CD14-positive monocyte (primary cell): ENCODE measurements at places on chromosomes 13 and 19. TPM values are rescaled to one million over a fixed set of nuclear protein-coding genes. Genes with fewer than 3 reads are reported as not detected.

The WBP4 gene
- polyA plus RNA-seq: 0.86 and 3.7 TPM in 2 replicates

The RFC3 gene
- polyA plus RNA-seq: 5.3 TPM

DNA sequence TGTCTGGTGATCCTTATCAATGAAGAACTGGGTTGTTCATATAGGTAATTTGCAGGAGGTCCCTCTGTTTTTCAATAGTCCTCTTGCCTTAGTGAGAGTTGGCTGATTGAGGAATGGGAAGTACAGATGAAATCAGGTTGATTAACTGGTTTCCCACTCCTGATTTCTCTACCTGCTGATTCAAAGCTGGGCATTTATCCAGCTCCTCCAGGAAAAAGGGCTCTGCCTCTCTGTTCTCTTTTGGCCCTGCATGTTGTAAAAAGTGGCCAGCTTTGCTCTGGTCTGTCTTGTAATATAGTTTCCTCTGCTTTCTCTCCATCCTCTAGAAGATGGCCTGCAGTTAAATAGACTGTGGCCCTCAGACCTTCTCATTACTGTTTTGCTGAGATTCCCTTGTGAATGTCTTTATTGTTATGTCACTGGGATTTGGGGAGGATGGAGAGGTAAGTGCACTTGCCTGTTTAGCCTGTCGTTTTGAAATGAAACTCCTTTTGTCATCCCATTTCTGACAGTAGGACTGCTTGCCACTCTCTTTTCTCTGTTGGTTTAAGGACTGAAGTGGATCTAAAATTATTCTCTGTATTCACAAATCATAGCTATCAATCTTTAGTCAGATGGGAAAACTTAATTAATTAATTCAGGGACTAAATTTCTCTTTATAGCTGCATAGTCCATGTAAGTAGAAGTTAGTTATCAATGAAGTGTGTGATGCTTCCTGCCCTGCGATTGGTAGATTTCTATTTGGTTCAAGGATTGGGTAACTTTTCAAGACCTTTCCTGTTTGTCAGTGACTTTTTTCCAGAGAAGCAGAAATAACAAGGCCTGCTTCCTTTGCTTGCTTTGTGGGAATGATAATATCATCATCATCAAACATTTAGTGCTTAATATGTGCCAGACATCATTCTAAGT, 28.5 kb downstream of the GARRE1 start:
- no peak for DNase-seq

GRCh38 chr19:16897856-16898161, 9.0 kb downstream of the F2RL3 start:
- DNase-seq: peak; percentile 71

- no peak for DNase-seq
These were observed 751 bp downstream of the ZNF584 start for GRCh38 chr19:58409010-58409790.

DNA sequence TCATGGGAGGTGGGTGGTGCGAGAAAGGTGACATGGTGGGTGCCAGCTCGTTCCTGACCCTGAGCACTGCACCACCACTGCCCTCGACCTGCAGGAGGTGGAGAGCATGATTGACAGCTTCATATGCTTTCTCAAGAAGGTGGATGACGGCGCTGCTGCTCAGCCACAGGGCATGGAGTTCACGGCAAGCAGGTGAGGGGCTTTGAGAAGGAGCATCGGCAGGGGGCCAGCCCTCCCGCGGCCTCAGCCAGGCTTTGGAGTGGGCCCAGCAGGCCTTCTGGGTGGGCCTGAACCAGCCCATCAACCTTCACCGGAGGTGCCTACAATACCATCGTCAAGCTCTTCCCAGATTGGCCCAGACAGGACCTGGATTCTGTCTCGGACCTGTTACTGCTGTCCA, 18.9 kb upstream of the ZNF14 start:
- DNase-seq: no peak

DNA sequence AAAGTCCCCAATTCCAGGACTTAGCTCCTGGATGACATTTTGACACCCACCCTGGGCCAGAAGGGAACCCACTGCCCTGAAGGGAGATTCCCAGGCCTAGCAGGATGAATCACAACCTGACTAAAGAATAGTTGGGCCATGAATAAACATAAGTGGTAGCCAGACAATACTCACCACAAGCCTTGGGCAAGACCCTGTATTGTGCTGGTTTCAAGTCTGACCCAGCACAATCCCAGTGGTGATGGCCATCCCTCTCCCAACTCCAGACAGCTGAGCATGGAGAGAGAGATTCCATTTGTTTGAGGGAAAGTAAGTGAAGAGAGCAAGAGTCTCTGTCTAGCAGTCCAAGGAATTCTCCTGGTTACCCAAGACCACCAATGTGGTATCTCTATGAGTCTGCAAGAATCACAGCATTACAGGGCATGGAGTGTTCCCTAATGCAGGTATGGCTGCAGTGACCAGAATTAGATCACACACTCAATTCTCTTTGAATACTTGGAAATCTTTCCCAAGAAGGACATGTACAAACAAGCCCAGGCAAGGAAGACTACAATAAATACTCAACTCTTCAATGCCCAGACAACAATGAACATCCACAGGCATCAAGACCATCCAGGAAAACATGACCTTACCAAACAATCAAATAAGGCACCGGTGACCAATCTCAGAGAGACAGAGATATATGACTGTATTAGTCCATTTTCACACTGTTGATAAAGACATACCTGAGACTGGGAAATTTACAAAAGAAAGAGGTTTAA, 158.0 kb downstream of the VWA8 start:
- DNase-seq: no peak

The ZNF296 gene
- polyA plus RNA-seq: 3.8 TPM

The ELSPBP1 gene
- polyA plus RNA-seq: not detected

DNA sequence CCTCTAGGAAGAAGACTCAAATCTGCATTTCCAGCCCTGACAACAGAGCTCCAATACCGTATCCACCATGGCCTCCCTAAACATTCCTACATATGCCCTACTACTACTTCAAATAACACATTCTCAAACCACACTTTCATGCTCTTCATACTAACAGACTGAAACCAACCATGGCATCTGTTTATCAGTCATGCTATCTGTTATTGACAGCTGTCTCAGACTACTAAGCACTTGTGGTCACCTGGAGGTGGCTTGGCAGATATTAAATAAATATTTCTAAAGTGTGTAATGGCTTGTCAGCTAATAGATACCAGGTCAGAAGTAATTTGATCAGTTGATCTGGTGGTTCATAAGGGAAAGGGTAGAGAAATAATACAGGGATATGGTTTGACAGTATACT, 489.1 kb downstream of the DIAPH3 start:
- DNase-seq: no peak

- no peak for DNase-seq
These were observed 2.0 kb upstream of the MAB21L1 start for GRCh38 chr13:35478271-35479037.

DNA sequence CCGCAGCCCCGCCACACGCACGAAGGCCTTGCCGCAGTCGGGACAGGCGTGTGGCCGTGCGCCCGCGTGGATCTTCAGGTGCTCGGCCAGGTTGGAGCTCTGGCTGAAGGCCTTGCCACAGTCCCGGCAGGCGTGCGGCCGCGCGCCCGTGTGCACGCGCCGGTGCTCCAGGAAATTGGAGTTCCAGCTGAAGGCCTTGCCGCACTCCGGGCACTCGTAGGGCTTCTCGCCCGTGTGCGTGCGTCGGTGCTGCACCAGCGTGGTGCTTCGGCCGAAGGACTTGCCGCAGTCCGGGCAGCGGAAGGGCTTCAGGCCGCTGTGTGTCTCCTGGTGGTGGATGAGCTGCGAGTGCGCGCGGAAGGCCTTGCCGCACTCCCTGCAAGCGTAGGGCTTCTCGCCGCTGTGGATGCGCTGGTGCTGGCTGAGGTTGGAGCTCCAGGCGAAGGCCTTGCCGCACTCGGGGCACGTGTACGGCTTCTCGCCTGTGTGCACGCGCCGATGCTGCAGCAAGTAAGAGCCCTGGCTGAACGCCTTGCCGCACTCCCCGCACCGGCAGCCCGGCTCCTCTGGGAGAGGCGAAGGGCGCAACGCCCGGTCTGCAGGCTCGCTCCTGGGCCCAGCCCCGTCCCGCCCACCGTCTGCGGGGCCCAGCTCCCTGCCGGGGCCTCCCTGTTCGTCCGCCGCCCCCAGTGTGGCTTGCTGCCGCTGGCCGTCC, 3.6 kb upstream of the A1BG start:
- DNase-seq: no peak

DNA sequence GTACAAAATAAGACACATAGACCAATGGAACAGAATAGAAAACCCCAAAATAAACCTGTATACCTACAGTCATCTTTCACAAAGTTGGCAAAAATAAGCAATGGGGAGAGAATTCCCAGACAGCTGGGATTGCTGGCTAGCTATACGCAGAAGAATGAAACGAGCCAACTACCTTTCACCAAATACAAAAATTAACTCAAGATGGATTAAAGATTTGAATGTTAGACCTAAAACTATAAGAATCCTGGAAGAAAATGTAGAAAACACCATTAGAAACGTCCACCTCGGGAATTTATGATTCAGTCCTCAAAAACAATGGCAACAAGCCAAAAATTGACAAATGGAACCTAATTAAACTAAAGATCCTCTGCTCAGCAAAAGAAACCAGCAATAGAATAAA, 408.1 kb upstream of the SLITRK1 start:
- DNase-seq: no peak

DNA sequence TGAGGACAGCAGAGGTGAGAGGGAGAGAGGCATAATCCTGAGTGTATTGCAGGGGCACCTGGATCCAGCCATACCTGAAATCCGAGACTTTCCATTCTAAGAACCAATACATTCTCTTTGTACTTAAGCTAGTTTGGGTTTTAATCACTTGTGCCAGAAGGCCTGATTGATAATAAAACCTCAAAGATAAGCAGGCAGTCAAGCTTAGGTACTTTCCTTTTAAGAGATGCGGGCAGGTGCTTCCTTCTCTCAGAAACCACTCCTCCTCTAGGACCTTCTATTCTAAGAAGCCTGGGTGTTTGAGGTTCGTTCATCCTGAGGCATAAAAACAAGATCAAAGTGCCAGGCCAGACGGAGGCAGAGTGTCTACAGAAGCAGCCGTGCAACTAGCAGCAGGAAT, 22.2 kb downstream of the FAM187B start:
- DNase-seq: no peak

The SELENOV gene
- polyA plus RNA-seq: not detected

DNA sequence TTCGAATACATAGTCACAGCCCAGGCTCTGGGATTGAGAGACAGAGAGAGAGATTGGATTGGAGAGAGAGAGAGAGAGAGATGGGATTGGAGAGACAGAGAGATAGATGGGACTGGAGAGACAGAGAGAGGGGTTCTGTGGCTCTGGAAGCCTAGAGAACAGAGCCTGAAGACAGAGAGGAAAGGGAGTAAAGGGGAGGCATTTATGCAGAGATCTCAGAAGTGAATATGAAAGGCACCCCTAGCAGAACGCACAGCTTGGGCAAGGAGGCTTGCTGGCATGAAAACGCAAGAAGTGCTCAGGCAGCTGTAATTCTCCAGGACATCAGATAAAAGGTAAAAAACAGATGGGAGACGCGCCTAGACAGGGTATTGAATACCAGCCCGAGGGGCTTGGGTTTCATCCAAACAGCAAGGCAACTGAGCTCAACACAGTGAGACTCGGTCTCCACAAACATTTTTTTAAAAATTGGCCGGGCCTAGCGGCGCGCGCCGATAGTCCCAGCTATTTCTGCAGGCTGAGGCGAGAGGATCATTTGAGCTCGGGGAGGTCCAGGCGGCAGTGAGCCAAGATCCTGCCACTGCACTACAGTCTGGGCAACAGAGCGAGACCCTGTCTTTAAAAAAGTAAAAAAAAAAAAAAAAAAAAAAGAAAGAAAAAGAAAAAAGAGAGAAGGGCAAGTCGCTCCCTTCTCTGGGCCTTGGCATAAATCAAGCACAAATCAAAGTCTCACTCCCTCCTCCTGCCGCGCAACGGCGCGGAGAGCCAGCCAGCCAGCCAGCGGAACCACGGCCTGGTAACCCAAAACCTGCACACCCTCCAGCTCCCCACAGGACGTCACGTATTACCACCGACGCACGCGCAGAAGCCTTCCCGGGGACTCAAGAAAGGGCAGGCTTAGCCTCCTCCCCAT, 774 bp upstream of the PPP2R1A start:
- DNase-seq: no peak

The SUGP1 gene
- 18.1 TPM for polyA plus RNA-seq

DNA sequence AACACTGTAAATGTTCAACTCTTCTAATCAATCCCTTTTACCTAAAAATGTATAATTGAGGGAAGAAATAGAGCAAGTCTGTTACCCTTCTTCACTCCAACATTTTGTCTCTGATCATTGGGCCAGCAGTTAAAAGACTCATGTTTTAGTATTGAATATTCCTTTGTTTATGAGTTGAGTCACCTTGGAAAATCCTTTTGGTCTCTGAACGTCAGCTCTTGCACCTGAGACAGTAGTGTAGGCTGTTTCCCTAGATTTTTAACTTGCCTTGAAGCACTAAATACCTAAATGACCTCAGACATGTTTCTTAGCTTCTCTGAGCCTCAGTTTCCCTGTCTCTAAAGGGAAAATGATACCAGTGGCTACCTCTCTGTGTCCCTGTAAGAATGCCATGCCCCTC, 184.2 kb downstream of the RFC3 start:
- DNase-seq: no peak

- no peak for DNase-seq
These were observed 320.1 kb downstream of the DACH1 start for GRCh38 chr13:71546881-71547280.

The BRME1 gene
- polyA plus RNA-seq: 0.28 TPM
